Neural crest cell (in vitro differentiated cells): ENCODE measurements at places on chromosomes 7 and 10.

- no peak for DNase-seq
Measured at GRCh38 chr10:621513-621912, 68.0 kb downstream of the DIP2C start.

- no peak for DNase-seq
Measured at GRCh38 chr7:144709066-144709465, 126.8 kb downstream of the TPK1 start.

DNA sequence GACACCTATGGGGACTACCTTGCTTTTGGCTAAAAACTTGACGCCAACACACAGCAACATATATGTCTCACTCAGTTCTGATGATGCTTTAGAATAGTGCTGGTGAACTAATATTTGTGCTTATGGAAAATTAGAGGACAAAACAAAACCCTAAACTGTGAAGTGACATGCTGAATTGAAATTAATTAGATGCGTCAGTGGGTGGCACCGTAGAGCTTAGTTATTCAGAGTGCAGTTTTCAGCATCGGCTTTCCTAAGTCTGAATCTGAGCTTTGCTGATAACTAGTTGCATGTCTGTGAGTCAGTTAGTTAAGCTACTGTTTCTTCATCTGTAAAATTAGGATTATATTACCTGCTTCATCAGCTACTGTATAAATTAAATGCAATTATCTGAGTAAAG lies 245.0 kb upstream of the SORCS1 start:
- DNase-seq = no peak

DNA sequence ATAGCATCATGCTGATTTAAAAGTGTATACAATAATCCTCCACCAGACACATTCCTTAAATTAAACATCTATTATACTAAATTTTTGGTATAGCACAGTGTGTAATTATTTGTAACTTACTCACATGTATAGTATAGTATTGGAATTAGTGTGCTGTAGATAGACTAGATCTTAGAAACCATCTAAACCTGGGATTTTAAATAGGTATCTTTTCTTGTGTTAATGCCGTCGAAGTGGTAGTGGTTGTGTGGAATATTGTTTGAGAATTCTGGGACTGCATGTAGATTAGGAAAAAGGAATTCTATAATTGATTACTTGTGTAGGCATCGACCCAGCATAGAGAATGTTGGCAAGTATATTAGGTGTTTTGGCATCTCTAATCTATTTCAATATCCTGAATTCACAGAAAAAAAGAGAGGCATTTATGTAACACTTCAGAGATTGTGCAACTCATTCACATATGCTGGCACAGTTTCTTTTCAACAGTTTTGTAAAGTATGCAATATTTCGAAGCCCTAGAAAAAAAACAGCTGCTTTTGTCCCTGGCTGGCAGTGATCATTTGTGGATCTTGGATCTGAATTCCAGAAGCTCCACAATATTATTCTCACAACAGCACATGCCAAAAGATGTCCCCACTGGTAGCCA lies 145.5 kb upstream of the AGR3 start:
- no peak for DNase-seq

DNA sequence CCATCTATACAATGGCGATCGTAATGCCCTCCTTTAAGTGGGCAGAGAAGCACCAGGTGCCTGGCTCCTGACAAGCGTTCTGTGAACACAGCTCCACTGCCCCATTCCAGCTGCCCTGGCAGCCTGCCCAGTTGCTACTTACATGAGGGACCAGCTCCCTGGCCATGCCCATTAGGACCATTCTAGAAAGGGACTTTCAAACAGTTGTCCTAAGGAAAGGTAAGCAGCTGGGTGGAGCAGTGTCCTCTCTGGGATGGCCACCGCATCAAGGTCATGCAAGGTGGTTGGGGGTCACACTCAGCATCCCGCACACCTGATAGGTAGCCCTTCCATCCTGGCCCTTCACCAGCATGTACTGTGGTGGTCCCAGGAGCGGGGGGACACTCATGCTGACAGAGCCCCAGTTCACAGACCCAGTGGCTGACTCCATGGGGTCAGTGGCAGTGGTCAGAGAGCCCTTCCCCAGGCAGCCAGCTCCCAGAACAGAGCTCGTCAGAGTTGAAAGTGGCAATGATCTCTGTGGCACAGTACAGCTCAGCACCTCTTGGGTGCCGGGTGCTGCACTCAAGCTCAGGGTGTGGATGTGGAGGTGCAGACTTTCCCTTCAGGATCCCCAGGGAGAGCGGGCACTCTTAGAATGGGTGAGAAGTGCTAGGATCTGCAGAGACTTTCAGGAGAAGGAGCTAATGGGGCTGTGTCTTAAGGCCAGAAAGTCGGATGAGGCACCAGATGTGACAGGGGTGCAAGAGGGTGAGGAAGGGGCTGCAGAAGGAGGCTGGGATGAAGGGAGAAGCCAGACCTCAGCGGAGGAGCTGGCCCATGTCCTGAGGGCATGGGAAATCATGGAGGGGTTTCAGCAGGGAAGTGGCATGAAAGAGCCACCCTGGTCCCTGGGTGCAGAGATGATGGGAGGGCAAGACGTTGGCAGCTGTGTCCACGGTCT lies 10.9 kb downstream of the MMRN2 start:
- no peak for DNase-seq
